ENCODE measurements at places on chromosomes 16 and 17. TPM values are rescaled to one million over a fixed set of nuclear protein-coding genes. Genes with fewer than 3 reads are reported as not detected.

P2RX5 gene
- 15.6 TPM for polyA plus RNA-seq

MMP2 gene
- polyA plus RNA-seq = not detected

MTMR4 gene
- polyA plus RNA-seq = 22.4 TPM

GAS7 gene
- not detected for polyA plus RNA-seq

DNA sequence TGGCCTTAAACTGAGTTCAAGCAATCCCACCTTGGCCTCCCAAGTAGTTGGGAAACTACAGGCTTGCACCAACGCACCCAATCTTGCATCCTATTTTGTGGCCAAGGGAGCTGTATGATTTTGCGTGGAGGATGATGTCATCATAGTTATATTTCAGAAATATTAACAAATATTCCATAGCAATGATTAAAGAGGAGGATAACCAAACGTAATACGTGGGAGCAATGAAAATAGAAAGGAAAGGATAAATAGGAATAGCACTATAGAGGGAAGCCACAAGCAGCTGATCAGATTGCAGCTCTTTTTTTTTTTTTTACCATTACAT is 2.2 kb upstream of the YWHAE start:
- no peak for DNase-seq

GRCh38 chr16:72987480-72987901 is 60.4 kb downstream of the ZFHX3 start:
- DNase-seq = no peak

GRCh38 chr16:260326-260725 is 15.4 kb downstream of the RGS11 start:
- no peak for DNase-seq

- DNase-seq = no peak
Observed at GRCh38 chr17:39863244-39863917, 731 bp downstream of the IKZF3 start.

GRCh38 chr16:49698931-49699840 is 156.7 kb downstream of the ZNF423 start:
- no peak for DNase-seq

- DNase-seq = no peak
Observed at GRCh38 chr16:49459953-49460735, 86.5 kb downstream of the C16orf78 start.

CACNG5 gene
- polyA plus RNA-seq = not detected

GRCh38 chr17:42061646-42062487 is 11.5 kb upstream of the C17orf113 start:
- DNase-seq = no peak

DNA sequence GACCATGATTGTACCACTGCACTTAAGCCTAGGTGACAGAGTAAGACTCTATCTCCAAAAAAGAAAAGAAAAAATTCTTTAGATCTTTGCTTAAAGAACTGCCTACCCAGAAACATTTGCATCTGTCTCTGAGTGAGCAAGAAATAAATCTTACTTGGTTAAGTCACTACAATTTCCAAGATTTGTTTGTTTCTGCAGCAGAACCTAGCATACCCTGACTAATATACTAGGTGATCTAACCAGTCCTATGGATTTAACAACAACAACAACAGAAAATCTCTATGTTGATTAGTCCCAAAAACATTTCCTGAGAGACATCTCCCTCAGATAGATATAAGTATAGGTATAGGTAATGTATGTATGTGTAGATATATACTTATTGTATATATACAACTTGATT is 549.3 kb upstream of the PSMD7 start:
- no peak for DNase-seq

KRTAP4-5 gene
- not detected for polyA plus RNA-seq

DNA sequence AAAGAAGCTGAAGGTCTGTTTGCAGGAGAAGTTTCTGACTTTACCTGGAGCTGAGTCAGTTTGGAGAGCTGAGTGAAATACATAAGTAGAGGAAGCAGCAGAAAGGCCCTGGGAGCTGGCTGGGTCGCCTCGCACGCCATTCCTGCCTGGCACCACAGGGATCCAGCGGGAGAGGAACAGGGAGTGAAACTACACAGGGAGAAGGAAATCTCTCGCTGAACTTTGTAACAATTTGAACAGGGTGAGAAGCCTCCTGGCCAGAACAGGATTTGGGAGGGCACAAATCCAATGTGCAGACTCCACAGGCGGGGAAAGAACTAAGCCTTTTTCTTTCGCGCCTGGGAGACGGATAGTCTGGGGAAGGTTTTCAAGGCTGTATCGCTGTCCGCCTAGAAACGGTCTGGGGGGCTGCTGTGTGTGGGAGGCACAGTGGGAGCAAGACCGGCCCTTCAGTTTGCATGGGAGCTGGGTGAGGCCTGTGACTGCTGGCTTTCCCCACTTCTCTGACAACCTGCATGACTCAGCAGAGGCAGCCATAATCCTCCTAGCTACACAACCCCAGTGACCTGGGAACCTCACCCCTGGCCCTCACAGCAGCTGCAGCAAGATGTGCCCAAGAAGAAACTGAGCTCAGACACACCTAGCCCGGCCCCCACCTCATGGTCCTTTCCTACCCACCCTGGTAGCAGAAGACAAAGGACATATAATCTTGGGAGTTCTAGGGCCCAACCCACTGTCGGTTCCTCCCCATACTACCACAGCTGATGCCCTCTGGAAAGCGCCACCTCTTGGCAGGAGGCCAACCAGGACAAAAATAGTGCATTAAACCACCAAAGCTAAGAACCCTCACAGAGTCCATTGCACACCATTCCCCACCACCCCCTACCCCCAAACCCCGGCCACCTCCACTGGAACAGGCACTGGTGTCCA is 778.6 kb downstream of the KCNJ2 start:
- no peak for DNase-seq

PIPOX gene
- 1.2 TPM for polyA plus RNA-seq

PRSS53 gene
- 0.54 TPM for polyA plus RNA-seq

DNA sequence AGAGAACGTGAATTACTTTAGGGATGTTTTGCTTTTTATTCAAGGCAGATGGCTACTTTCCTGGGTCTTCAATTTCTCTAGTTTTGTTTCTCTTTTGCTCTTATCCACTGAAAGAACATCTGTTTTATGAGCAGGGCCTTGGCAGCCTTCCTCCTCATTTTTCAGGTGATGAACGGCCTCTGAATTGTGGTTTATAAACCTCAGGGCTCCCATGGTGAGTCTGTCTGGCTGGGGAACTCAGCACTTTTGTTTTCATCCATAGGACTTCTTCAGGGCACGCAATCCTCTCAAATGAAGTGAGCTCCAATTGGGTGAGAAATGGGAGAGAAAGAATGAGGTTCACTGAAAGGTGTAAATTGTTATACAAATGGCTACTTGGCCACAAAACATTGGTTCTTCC is 186.4 kb upstream of the ERCC4 start:
- no peak for DNase-seq

- no peak for DNase-seq
Observed at GRCh38 chr16:17177959-17178905, 292.5 kb downstream of the XYLT1 start.

NKD1 gene
- 1.4 TPM for polyA plus RNA-seq

GRCh38 chr17:48873209-48873608 is 19.4 kb upstream of the ATP5MC1 start:
- DNase-seq = no peak

DNA sequence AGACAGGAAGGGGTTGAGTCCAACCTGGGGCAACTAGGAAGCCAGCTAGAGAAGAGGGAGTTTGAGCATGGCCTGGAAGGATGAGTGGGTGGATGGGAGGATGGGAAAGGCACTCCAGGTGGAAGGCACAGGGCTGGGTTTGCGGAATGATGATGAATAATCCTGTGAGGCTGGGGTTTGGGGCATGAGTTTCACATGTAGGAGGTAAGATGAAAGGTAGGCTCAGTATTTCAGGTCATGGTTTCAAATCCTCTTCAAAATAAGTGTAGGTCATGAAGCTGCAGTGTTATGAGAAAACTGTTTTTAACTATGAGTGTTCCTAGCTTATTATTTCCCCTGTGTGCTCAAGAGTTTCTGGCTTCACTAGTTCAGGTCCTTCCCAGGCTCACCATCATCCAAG is 130.3 kb downstream of the SKAP1 start:
- no peak for DNase-seq

DNA sequence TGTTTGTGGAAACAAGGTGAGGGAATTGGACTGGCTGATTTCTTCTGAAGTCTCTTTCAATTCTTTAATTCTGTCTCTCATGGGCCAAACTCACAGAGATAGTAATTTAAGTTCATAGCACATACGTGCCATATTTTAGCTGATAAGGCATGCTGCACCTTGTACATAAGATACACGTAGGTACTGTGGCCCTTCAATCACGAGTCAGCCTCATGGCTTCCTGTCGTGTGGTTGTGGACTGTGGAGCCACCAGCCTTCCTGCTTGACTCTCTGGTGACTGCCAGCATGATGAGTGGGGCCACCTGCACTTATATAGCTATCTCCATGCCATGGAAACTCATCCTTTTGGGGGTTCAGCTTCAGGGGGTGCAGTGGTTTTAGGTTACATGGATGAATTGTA is 25.1 kb downstream of the KSR1 start:
- peak; percentile 50 for DNase-seq

DNA sequence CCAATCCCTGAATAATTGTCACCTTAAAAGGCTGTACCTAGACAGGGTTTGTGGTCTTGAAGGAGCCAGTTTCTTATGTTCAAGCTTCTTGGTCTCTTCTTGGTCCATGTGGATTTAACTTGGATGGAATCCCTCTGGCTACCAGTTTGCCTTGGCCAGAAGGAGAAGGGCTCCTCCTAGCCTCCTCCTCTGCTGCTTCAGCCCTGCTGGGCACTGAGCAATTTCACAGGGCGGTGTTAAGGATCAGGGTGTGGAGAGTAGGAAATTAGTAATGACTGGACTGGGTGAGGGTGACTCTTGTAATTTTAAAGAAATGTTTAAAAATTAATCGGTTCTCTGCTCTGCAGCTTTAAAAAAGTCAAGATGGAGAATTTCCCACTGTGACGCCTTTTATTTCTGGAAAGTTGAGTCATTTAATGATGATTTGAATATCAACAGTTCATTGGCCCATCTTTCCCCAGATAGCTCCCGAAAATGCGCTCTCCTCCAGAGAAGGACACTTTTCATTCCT is 96.4 kb downstream of the MSI2 start:
- no peak for DNase-seq

IL17C gene
- 0.69 TPM for polyA plus RNA-seq

IRF8 gene
- polyA plus RNA-seq = 5.8 TPM

CA4 gene
- polyA plus RNA-seq = not detected

DNA sequence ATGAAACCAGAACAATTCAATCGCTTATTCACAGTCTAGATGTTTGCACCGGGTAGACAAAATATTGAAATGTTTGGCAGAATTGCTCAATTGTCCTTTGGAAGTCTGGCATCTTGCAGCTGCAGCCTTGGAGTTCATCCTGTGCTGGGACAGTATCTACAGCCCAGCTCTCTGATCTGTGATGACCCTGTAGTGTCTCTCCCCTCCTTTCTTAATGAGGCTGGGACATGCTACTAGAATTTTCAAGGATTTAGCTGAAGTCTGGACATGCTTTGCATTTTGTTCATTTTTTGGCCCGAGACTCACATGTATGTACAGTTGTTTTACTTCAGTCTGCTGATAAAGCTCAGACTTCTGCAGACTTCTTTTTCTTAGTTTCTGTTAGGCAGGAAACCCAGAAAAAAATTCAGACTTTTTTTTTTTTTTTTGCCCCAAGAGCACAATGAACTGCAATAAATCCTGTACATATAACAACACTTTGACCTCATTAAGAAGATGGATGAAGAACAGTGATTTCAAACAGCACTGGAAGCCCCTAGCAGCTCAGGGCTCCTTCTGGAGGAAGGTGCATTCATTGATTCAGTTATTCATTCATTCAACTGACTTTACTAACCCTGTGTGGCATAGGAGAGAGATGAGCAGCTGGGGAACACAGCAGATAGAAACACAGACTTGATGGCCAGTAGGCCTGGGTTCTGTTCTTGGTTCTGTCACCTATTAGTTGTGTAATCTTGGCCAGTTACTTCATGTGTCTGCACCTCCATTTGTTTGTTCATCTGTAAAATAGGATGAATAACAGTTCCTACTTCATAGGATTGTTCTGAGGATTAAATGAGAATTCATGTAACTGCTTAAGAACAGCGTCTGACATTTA is 210.0 kb downstream of the MAP2K4 start:
- DNase-seq = no peak

ABAT gene
- 1.7 TPM for polyA plus RNA-seq

SLC6A2 gene
- not detected for polyA plus RNA-seq

GRCh38 chr16:4519274-4520058 is 19.1 kb downstream of the CDIP1 start:
- DNase-seq = no peak

DNA sequence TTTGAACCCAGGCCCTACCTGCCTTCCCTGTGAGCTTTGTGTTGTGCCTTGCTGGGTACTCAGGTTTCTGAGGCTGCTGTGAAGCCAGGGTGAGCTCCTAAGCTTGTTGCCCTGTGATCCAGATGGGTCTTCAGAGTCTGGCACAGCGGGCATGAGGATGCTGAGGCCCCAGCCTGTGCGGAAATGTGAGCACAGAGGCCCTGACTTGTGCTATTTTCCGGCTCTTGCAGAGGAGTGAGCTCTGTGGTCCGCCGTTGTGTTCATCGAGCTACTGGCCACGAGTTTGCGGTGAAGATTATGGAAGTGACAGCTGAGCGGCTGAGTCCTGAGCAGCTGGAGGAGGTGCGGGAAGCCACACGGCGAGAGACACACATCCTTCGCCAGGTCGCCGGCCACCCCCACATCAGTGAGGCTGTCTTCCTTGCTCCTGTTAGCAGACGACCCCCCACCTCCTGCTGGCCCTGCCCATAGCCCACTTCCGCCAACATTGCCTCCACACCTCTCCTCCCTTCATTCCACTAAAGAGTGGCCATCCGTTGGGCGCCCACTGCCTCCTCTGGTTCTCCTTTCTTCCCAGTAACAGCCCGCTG is 2.7 kb downstream of the PHKG2 start:
- no peak for DNase-seq

DNA sequence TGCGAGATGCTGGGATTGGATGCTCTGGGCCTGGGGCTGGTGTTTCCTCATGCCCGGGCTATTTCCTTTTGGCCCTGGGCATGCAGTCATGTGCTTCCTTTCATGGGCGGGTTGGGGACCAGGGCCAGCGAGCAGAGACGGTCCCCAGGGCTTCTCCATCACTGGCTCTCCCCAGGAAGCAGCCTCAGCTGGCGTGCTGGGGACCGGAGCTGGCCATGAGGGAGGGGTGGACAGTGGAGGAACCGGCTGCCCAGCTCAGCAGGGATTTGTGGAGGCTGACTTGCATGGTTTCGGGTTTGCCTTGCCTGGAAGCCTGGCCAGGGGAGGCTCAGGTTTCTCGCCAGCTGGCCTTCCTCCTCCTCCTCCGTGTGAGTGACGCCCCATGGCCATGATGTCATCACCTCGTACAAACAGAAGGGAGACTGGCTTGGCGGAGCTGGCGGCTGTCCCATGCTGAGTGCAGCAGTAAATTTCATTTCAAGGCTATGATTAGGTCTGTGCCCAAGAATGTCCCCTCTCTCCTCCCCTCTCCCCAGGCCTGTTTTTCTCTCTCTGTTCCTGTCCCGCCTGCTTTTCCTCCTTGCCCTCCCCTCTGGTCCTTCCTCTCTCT is 8.9 kb upstream of the TIMP2 start:
- no peak for DNase-seq

VAC14 gene
- polyA plus RNA-seq = 31.5 TPM

GRCh38 chr17:78383725-78384471 is 5.4 kb downstream of the PGS1 start:
- no peak for DNase-seq

- DNase-seq = peak; percentile 10
Observed at GRCh38 chr17:35870906-35871819, 2.5 kb upstream of the HEATR9 start.

- DNase-seq = no peak
Observed at GRCh38 chr16:79287424-79287917, 313.1 kb downstream of the MAF start.

- DNase-seq = no peak
Observed at GRCh38 chr17:29977836-29978235, 36.4 kb downstream of the EFCAB5 start.

Data from naive thymus-derived CD8-positive, alpha-beta T cell (primary cell).